ENCODE measurements at places on chromosomes 16 and 17. TPM values are rescaled to one million over a fixed set of nuclear protein-coding genes. Genes with fewer than 3 reads are reported as not detected.

PHLPP2 gene
- 7.3 TPM for total RNA-seq

HERPUD1 gene
- total RNA-seq, result 244 TPM

DNA sequence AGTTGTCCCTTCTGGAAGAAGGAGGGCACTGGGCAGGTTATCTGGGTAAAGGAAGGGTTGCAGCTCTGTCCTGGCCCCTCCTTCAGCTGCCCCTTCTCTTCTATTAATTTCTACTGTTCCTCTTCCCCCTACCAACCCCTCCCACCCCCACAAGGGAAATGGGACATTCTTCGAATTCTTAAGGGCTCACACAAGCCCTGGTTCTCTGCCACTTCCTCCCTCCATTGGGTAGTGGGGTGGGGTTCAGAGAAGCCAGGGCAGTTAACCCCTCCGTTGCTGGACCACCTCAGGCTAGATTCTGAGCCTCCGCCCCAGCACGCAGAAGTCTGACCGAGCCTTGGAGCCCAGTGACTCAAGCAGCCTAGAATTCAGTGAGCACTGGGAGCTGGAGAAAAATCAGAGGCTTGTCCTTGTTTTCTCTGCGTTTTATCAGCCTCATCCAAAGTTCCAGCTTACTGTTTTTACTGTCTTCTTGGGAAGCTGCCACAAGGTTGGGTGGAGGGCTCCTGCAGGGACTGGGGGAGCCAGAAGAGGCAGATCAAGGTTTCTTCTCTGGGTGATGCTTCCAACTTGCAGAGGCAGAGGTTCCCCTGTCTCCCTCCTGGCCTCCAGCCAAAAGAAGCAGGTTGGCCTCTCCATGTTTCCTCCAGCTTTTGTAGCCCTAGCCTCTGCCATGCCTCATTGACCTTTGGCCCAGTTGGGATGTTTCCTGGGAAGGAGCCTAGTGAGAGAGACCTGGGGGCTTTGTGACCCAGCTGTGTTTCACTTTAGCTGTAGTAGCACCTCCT lies 10.2 kb downstream of the LASP1 start:
- H3K4me1 ChIP-seq, result peaks cover 84% of the 10 kb centered on the region
- no peak for DNase-seq
- H3K4me3 ChIP-seq, result no peak overlapping the region
- H3K27ac ChIP-seq, result peak overlapping the region; percentile 77
- no peaks in the 10 kb centered on the region for H3K27me3 ChIP-seq

DNA sequence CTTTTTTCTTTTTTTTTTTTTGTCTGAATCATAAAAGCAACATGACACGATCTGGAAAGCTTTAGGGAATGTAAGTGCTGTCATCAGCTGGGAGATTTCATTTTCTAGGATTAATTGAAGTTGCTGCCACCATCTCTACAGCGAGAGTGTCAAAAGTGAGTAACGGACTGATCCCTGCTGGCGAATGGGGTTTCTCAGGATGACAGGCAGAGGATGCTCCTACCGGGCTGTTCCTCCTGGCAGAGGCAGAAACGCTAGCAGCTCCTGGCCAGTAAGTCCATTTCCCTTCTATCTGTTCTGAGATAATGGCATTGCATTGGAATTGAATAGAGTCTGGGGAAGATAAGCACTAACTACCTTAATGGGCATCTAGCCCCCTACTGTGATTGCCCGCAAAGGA lies 80.5 kb upstream of the KIFC3 start:
- H3K36me3 ChIP-seq, result no peaks in the 10 kb centered on the region
- no peak overlapping the region for H3K4me3 ChIP-seq
- no peaks in the 10 kb centered on the region for H3K27me3 ChIP-seq
- H3K4me1 ChIP-seq, result peaks cover 7% of the 10 kb centered on the region
- no peak overlapping the region for H3K27ac ChIP-seq
- no peak for DNase-seq

GRCh38 chr16:70597135-70597835 lies 49.1 kb upstream of the IL34 start:
- H3K4me1 ChIP-seq, result peaks cover 10% of the 10 kb centered on the region
- H3K27ac ChIP-seq, result no peak overlapping the region
- H3K36me3 ChIP-seq, result no peaks in the 10 kb centered on the region
- H3K4me3 ChIP-seq, result no peak overlapping the region

DNA sequence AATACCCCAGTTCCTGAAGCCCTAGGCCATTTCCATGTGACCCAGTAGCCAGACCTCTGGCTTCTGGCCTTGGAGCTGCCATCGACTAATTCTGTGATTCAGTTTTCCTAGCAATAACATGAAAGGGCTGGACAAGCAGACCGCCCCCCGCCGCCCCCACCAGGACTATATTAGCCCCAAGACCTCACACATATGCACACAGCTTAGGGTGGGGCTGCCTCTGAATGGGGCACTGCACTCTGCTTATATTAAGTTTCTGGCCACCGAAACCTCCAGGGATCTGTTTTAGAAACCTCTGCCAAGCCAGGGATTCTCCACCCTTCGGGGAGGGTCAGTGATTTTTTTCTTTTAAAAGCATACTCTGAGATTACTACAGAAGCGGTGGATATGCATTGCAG lies 2.3 kb downstream of the RAB11FIP4 start:
- H3K27me3 ChIP-seq, result peaks cover 19% of the 10 kb centered on the region
- no peaks in the 10 kb centered on the region for H3K36me3 ChIP-seq
- DNase-seq, result peak; percentile 12

- H3K27ac ChIP-seq, result no peak overlapping the region
- H3K36me3 ChIP-seq, result no peaks in the 10 kb centered on the region
- H3K4me1 ChIP-seq, result peaks cover 26% of the 10 kb centered on the region
- no peaks in the 10 kb centered on the region for H3K27me3 ChIP-seq
Observed at GRCh38 chr16:89860747-89861304, 12.6 kb upstream of the TCF25 start.

All from upper lobe of left lung (tissue), 6 donors.